Eye (tissue), 1 donor: ENCODE measurements at places on chromosomes 7 and 10.

GRCh38 chr10:126536148-126536547 is 134.3 kb downstream of the C10orf90 start:
- no peak for DNase-seq

- DNase-seq = peak; percentile 37
Measured at GRCh38 chr7:108456845-108457540, 757 bp upstream of the NRCAM start.

- peak; percentile 69 for DNase-seq
Measured at GRCh38 chr7:129777993-129778769, 166.7 kb downstream of the NRF1 start.

- DNase-seq = no peak
Measured at GRCh38 chr10:103225939-103226338, 19.7 kb upstream of the RPEL1 start.

GRCh38 chr7:135718794-135719437 is 9.1 kb downstream of the SLC13A4 start:
- peak; percentile 62 for DNase-seq

DNA sequence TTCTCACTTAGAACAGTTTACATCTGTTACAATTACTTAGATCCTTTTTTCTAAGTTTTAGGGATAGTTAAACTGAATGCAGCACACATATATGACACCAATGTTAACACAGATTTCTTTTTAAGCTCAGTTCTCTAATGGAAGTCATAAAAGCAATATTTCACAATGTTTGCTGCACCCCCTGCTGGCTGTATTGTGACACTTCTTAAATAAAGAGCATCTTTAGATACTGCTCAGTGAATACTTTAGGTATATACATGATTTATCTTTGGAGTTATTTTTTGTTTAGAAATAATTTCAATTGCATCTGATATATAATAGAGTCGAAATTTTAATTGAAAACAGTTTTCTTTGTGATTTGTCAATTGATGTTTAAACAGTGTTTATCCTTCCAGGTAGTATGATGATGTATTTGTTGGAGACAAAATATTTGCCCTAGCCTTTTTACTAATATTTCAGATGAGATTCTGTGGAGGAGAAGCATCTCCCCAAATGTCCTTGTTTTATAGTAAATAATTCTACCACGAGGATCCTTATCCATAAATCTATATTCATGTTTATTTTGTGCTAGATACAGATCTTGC is 174.4 kb downstream of the ST7 start:
- peak; percentile 86 for DNase-seq

GRCh38 chr7:151046603-151047573 is 1.4 kb upstream of the ASIC3 start:
- no peak for DNase-seq

GRCh38 chr7:32204361-32205018 is 134.3 kb upstream of the PDE1C start:
- peak; percentile 90 for DNase-seq

DNA sequence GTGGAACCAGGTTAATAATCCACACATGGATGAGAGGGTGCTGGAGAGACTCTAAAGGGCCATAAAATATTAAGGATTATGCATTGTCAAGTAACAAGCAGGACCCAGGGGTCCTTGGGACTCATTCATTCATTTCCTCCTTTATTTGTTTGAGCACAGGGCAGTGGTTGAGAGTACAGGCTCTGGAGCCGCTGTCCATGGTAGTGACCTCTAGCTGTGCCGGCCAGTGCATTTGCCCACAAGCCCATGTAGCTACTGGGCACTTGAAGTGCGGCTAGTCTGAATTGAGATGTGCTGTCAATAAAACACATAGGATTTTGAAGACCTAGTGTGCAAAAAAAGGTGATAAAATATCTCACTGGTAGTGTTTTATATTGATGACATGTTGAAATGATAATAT is 137.6 kb downstream of the C10orf105 start:
- DNase-seq = peak; percentile 66

DNA sequence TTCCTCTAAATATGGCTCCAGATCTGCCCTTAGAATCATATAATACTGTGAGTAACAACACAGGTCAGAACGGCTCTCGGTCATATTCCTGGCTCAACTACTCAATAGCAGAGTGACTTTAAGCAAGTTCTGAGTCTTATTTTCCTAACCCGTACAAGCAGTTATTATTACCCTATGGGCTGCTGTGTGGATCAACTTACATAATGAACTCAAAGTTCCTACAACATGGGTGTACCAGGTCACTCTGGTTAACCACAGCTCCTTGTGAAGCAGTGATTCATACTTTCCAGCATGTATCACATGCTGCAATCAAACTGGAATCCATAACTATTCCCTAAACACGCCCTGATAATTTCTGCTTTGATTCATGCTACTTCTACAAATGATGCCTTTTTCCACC is 107.3 kb downstream of the LRRN3 start:
- peak; percentile 14 for DNase-seq

DNA sequence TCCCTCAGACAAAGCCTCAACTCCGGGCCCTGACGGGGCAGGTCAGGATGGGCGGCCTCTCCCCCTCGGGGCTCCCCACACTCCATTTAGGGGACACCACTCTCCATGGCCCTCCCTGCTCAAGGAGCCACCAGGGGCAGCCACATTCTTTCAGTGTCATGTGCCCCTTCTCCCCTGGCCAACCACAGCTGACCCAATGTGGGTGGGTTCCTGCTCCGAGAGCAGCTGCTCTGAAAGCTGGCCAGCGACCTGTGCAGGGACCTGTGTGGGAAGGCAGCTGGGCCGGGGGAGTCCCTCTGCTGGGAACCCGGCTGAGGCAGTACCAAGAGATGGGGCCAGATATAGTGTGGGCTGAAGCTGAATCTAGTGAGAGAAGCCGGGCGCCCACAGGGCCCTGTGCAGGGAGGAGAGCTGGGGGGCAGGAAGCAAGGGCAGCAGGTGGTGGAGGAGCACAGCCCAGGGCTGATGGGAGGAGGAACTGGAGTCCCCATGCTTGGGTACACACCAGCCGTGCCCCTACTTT is 40.6 kb upstream of the NPFFR1 start:
- DNase-seq = peak; percentile 78

- no peak for DNase-seq
Measured at GRCh38 chr7:16739863-16740622, 13.5 kb upstream of the TSPAN13 start.

DNA sequence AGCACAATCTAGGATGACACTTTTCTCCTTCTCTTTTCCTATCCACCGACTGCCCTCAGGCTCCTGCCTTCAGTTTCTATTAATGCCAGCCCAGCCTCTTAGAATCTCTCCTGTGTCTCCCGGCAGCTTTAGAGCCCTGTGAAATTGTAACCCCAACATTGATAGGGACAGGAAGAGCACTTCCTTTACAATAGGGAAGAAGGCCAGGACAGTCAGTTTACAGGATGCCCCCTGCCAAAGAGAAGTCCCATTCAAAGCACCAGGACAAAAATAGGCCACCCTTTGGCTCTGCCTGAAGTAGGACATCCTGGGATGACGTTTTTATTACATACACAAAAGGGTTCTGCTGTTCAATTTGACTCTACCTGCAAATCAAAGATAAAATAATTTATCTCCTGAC is 64.7 kb upstream of the ANK3 start:
- no peak for DNase-seq

GRCh38 chr7:151339651-151340382 is 1.8 kb upstream of the NUB1 start:
- no peak for DNase-seq

- DNase-seq = no peak
Measured at GRCh38 chr7:134616611-134617010, 30.0 kb upstream of the BPGM start.

DNA sequence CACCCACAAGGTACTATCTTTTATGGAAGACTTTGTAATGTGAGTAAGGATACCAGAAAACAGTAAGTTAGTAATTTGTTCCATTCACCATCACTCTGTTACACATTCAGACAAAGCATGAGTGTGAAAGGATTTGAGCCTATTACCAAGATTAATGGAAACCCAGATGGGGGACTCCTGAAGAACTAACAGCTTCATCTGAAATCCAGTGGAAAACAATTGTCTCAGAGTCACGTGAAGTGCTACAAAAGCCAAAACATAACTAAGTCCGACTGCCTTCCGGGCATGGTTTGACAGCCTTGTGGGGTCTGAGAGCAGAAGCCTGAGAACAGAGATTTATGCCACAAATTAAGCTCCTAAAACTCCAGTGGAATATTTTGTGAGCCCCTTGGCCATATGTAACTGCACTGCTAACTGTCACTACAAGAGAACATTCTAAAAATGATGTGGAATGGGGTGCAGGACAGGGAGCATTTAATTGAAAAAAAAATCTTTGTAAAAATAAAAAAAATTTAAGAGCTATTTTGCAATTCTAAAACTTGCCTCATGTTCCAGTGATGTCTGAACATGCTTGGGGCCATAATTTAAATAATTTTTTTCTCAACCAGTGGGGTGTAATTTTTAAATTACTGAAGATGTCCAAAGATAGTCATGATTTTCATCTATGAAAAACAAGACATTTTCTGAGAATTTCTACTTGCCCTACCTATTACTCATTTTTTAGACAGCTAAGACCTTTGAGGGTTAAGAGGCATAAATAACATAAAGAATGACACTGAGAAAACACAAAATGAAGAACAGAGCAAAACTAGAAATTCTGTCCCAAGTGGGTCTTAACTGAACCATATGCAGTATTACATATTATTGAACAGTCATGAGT is 555.0 kb downstream of the INHBA start:
- no peak for DNase-seq

GRCh38 chr7:21616796-21617436 is 74.1 kb downstream of the DNAH11 start:
- DNase-seq = no peak

GRCh38 chr10:17115683-17116082 is 13.9 kb downstream of the CUBN start:
- no peak for DNase-seq

DNA sequence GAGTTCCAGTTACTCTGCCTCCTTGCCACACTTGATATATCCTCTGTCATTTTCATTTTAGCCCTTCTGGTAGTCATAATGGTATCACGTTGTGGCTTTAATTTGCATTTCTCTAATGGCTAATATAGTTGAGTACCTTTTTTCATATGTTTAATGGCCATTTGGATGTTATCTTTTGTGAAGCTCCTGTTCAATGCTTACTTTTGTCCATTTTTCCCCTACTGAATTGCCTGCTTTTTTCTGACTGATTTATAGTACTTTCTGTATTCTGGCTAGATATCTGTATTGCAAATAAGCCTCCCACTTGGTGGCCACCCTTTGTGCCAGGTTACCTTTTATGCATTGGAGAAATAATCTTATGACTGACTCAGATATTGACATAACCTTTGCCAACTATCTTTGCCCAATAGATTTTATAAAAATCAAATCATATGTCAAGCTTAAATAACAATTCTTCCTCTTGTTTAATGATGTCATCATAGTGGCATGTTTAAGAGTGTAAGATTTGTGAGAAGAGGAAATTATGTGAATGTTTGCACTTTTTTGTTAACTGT is 50.6 kb downstream of the PRPF18 start:
- no peak for DNase-seq

DNA sequence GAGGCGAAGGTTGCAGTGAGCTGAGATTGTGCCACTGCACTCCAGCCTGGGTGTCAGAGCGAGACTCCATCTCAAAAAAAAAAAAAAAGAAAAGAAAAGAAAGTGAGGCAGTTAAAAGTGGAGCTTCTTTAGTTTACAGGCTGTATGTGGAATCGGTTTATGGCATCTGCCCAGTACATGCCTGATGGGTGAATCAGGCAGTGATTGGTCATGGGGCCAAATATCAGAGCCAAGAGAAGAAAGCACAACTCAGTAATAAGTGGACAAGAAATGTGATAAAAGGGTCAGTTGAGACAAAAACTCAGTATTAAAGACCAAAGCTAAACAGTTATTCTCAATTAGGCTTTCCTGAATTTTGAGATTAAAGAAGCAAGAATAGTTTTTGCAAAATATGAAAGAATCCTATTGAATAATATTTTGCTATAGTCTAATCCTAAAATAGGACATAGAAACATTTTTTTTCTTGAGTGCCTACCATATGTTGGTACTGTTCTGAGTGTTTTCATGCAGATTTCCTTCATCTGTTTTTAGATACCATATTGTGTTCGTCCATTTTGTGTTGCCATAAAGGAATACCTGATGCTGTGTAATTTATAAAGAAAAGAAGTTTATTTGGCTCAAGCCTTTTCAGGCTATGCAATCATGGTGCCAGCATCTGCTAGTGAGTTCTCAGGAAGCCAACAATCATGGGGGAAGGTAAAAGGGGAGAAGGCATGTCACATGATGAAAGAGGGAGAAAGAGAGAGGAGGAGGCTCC is 14.4 kb downstream of the CDC14C start:
- DNase-seq = no peak

GRCh38 chr7:134287916-134288659 is 28.6 kb downstream of the SLC35B4 start:
- no peak for DNase-seq

- no peak for DNase-seq
Measured at GRCh38 chr10:128972036-128972405, 495.0 kb upstream of the MGMT start.

DNA sequence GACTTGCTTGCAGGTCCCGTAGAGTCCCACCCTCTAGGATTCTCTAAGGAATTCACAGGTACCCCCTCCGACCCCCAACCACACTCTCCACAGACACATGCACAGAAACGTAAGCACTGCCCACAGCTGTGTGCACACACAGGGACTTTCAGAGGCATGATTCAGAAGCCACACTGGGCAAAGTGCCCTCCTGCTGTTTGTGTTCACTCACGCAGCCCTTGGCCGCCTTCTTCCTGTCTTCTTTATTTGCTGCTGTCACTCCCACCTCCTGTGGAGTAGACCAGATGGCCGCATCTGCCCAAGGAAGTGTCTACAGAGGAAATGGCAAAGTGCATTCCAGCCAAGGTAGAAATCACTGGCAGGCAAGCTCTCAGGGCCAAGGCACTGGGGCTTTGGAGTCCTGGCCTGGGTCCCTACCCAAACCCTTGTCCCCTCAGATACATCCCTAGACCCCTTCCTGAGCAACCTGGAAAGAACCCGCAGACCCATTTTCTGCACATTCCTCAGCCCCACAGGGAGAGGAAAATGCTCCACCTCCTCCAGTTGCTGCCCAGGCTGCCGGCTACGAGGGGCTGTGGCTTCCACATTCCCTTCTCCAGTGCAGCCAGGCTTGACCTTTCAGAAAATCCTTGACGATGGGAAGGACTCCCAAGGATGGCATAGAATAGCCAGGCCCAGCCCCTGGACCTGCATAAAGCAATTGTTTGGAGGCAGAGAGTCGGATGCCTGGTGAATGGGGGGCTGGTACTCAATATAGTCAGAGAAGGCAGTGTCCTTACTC is 21.6 kb upstream of the GIMAP8 start:
- DNase-seq = peak; percentile 83

GRCh38 chr10:110535958-110536891 is 31.3 kb upstream of the SMC3 start:
- DNase-seq = no peak
